ENCODE measurements at places on chromosomes 2 and 18. TPM values are rescaled to one million over a fixed set of nuclear protein-coding genes. Genes with fewer than 3 reads are reported as not detected.

GRCh38 chr2:215002500-215002899, 135.9 kb downstream of the ABCA12 start:
- DNase-seq, result peak; percentile 28

DNA sequence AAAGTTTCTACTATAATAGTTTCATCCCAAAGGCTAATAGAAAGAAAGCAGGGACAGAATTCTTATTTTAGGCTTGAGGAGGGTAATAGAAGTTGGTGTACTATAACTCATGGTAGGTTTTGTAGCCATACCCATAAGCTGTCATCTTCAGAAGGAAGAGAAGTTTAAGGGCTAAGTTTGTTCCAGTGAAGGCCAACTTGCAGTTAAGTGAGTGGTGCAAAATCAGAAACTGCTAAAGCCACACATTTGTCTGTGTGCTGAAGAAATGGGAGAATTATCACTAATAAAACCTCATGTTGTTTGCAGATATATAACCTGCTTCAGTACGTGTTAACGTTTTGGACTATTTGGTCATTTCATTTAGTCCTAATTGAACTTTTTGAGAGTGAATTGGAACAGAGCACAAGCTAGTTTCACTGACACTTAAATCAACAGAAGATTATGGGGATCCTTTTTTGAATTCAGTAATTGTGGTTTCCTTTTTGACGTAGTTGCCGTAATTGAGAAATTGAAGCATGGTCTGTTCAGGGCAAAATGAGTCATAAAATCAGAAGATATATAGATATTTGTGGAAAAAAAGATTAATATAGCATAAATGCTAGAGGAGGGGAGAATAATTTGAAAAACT, 69.1 kb downstream of the PHLPP1 start:
- no peak for DNase-seq

DNA sequence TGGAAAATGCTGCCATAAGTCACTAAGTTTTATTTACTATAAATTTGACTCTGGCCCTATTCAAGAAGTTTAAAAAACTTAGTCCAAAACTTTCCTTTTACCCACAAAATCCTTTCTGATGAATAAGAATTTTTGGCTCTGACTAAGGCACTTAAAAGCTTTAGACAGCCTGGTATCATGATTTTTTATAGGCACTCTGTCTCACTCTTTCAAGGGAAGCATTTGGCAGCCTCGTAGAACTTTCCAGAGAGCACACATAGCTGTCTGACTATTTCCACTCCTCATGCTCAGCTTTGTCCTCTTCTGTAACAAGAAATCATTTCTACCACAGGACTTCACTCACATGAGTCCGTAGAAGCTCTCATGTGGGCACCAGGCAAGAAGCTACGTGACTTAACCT, 32.3 kb upstream of the XDH start:
- DNase-seq, result no peak

GRCh38 chr2:225120186-225120585, 77.9 kb upstream of the DOCK10 start:
- no peak for DNase-seq

- peak; percentile 48 for DNase-seq
Measured at GRCh38 chr2:95760806-95761525, 169.2 kb downstream of the TRIM43 start.

- DNase-seq, result peak; percentile 22
Measured at GRCh38 chr2:96685577-96686459, 43.3 kb downstream of the FER1L5 start.

DNA sequence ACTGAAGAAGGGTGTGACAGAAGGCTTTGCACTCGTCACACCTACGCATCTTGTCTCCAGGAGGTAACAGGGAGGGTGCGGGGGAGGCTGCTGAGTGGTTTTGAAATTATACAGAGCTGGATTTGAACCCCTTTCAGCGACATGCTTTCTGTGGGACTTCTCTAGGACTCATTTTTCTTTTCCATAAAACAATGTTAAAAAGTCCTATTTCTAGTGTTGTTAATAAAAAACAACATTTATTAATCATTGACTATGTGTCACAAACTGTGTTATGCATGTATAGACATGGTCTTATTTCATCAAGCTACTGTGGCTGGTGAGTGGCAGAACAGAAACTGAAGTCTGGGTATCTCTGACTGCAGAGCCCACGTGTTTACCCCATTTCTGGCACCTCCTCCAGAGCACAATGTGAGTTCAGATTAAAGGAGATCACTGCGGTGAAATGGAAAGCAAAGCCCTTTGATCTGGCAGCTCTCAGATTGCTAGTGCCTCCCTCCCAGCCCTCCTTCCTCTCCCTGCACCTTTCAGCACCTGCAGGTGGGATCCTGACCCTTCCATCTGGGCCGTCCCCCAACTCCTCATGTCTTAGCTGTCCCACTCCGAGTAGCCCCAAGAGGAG, 315.5 kb upstream of the MYT1L start:
- DNase-seq, result no peak

GRCh38 chr2:227320305-227321094, 4.6 kb upstream of the MFF start:
- no peak for DNase-seq

ABCG5 gene
- polyA plus RNA-seq, result 0.08 TPM

MLPH gene
- 3.0 TPM for polyA plus RNA-seq

DPP10 gene
- polyA plus RNA-seq, result 54.4 TPM

CLEC4F gene
- polyA plus RNA-seq, result 0.27 TPM
